ENCODE measurements at places on chromosomes 12 and 14. TPM values are rescaled to one million over a fixed set of nuclear protein-coding genes. Genes with fewer than 3 reads are reported as not detected.

- no peak for DNase-seq
- peaks cover 9% of the 10 kb centered on the region for H3K4me1 ChIP-seq
- H3K27me3 ChIP-seq, result peaks cover 36% of the 10 kb centered on the region
- H3K36me3 ChIP-seq, result no peaks in the 10 kb centered on the region
Measured at GRCh38 chr12:23950210-23950774, 822 bp upstream of the SOX5 start.

The PAX9 gene
- total RNA-seq, result 3.8 TPM

DNA sequence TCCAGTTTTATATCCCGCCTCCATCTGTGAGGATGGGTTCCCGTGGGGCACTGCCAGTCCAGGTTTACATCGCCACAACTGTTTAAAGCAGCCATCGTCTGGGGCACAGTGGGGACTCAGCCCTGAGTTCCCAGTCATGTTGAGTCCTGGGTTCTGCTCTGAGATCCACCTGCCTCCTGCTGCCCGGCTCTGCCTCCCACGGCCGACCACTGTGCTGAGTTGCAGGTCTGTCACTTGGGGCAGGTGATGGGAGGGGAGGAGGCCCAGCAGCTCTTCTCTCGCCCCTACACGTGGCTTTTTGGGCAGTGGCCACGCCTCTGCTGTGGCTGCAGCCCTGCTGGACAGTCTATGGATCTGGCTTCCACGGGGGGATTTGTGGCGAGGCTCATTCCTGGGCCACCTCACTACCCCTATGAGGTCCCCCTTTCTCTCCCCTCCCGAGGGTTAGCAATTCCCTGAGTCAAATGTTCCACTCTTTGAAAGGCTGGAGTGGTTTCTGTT lies 143.0 kb downstream of the ADGRD1 start:
- H3K4me1 ChIP-seq, result no peaks in the 10 kb centered on the region
- no peak for DNase-seq
- H3K27me3 ChIP-seq, result no peaks in the 10 kb centered on the region
- no peaks in the 10 kb centered on the region for H3K36me3 ChIP-seq
- no peak overlapping the region for H3K4me3 ChIP-seq

The CISTR gene
- not detected for total RNA-seq
